ENCODE measurements at places on chromosomes 3 and 15. TPM values are rescaled to one million over a fixed set of nuclear protein-coding genes. Genes with fewer than 3 reads are reported as not detected.

GRCh38 chr3:347581-347980 lies 151.0 kb downstream of the CHL1 start:
- DNase-seq, result no peak

DNA sequence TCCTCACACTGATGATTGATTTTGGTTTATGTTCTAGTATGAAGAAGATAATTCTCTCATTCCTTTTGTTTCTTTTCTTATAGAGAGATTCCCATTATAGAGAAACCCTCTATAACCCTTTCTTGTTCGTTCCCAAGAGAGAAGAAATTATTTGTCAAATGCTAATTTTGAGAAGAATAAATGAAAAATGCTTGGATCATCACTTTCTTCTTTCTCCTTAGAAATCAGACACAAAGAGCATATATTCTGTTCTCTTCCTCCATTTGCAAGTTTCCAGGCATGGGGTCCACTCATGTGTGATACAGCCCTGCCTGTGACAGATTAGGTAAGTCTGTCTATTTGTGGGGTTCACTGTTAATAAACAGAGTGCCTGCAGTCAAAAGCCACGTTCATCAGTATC lies 222.6 kb upstream of the NECTIN3 start:
- DNase-seq, result no peak

GRCh38 chr3:158488670-158489069 lies 82.3 kb upstream of the MLF1 start:
- DNase-seq, result no peak

- DNase-seq, result no peak
Observed at GRCh38 chr15:31782951-31783350, 247.4 kb upstream of the CHRNA7 start.

DNA sequence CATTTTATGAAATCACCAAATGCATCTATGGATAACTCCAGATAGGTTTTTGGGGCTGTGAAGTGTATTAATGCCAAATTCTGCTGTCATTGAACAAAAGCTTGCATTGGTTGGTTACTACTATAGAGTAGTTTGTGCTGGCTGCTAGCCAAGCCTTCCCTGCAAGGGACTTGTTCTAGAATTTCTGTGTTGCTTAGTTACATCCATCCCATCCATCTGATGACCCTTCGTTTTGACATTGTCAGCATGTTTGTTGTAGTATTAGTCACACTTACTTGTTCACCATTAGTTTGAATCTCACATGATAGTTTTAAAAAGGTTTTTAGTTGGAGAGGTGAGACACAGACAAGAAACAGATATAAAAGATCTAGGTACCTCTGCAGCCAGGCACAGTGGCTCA lies 7.0 kb upstream of the NIPA2 start:
- no peak for DNase-seq

DNA sequence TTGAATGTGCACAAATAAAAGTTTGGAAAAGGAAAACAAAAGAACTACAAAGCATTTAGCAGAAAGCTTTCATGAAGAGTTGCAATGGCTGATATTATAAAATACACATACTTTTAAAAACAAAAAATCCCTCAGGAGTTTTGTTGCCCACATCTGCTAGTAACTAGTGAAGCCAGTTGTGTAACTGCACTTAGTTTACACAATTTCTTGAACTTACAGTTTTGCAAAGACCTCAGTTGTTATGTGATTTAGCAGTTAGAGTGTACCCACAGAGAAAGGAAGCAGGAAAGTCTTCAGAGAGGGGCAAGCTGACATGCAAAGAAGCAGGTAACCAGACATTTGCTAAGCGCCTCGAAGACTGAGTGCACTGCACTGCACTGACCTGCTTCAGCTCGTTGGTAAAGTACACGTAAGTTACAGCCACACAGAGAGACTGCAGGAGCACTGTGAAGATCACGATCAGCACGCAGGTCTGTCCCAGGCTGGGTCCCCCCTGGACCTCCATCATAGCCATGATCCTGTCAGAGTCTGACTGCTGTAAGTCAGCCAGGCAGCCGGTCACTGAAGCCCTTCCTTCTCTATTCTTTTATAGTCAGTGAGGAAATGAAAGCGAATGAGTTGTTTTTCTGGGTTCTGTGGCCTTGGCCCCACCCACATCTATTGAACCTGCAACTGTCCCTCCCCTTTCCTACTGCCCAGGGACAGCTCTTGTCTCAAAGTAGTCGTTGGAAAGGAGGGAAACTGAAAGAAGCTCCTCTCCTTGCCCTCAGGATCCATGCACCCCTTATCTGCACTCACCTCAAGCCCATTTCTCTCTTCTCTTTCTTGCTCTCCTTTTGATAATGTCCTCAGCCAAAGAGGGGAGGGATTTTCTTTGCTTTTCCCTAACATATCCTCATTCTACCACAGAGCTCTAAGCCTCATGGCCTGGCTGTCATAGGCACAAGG lies at the start of gene TNFSF10:
TNFSF10 (minus strand) TSS at position 560 of the 948 bp plus-strand sequence; CDS start at position 514, 46 bp downstream.
- DNase-seq, result peak; percentile 37

- DNase-seq, result no peak
Observed at GRCh38 chr3:108189440-108189839, 32.8 kb downstream of the IFT57 start.

DNA sequence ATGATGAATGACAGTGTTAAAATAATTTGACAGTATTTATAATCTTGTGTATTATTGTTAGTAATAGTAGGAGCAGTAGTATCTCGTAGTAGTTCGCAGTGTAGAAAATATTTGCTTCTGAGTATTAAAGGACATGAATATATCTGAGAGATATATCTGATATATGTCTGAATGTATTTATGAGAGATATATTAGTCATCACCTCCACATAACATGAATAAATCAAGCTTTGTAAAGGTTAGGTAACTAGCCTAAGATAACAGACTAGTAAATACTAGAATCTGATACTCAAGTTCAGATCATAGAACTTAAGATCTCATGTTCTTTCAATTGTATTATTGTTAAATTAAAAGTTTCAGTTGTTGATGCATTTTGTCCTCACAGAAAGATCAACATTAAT lies 130.5 kb downstream of the UBE2E2 start:
- no peak for DNase-seq

DNA sequence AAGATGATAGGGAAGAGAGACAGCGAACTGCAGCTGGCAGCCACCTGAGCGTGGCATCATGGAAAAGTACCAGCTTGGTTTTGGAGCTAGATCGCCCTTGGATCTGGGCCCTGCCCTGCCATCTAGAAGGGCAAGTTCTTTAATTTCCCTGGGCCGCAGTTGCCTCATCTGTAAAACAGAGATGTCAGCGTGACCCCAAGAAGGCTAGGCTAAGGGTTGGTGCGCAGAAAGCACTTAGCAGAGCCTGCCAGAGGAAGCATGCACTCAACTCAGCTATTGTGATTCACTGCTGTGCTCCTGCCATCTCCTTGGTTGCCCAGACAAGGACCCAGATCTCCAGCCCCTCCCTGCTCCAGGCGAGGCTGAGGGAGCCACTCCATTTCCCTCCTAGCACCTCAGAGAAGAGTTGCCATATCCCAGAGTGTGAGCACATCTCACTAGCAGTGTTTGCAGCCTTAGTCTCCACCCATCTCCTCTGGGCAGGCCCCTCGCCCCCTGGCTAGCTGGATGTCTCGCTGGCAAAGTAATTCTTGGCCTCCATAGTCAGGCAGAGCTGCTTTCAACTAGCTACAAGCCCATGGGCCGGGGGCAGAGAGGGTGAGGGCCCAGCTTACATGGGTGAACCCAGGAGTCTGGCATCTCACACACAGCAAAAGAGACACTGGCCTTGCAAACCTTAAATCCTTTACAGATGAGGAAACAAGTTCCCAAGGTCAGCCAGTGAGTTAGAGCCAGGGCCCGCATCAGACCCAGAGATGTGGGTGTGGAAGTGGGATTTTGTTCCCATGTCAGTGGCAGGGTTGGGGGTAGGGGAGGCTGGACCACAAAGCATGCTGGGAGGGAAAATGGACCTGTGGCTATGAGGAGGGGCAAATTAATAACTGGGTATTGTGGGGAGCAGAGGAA lies 280.7 kb upstream of the TLE3 start:
- DNase-seq, result peak; percentile 29

- no peak for DNase-seq
Observed at GRCh38 chr3:73419179-73419803, 205.4 kb downstream of the PDZRN3 start.

GRCh38 chr15:30044377-30044776 lies 38.4 kb upstream of the GOLGA8J start:
- no peak for DNase-seq

DNA sequence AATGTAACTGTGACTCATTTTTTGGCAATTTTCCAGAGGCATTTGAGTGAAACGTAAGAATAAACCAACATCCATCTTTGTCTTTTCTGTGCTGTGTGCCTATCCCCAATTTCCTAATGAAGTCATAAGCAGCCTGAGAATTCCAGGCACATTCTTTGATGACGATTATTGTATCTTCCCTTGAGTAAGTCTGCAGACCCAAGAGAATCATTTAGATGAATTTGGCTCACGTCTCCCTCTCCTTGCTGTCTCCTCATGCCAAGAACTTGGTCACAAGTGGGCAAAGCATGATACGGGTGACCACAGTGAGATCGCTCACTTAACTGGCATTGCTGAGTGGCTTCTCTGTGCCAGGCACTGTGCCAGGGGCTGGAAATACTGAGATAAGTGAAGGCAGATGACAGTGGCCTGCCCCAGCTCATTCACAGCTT lies 384.5 kb upstream of the IL12A start:
- no peak for DNase-seq

- no peak for DNase-seq
Observed at GRCh38 chr3:8497582-8497981, 4.0 kb upstream of the LMCD1 start.

- DNase-seq, result no peak
Observed at GRCh38 chr3:120404876-120405275, 45.9 kb downstream of the FSTL1 start.

DNA sequence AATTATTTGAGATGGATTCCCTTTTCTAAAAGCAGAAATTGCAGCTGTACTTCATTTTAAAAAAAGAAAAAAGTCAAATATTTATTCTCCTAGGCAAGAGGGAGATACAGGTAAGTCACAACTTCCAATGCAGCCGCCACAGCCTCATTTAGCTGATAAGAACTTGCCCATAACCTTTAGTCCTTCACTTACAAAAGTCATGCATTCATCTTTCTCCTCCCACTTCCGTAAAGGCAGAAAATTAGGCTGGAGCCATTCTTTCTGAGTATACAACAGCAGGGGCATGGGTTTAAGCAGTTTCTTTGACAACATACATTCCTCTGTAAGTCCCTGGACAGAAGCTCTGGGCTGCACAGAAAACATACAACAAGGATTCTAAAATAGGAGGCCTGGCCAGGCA lies 4.3 kb downstream of the SUCLG2 start:
- DNase-seq, result no peak

DNA sequence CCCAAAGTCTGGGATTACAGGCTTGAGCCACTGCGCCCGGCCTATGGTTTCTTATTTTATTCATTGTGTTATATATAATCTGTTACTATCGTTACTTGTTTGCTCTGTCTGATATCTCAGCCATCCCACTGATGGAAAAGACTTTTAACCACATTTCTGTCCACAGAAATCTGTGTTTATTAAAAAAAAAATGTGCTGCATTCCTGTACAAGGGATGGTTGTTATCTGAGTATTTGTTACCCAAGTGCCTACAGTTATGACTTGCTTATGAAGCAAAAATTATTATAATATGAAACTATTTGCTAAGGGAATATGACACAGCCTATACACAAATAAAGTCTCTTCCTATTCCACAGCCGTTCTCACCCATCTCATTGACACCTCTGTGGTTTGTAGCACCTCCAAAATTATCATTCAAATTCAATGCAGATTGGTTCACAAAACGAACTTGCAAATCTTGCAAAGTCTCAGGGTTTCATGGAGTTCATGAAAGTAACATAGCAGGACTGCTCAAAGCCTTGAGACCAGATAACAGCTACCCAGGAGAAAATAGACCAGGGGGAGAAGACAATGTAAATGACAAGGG lies 47.4 kb upstream of the UBE2E1 start:
- no peak for DNase-seq

GRCh38 chr15:90264671-90265070 lies 801 bp upstream of the NGRN start:
- no peak for DNase-seq

GRCh38 chr3:33032938-33033337 lies 64.0 kb downstream of the GLB1 start:
- no peak for DNase-seq

- DNase-seq, result no peak
Observed at GRCh38 chr15:57031605-57032004, 113.2 kb downstream of the TCF12 start.

DNA sequence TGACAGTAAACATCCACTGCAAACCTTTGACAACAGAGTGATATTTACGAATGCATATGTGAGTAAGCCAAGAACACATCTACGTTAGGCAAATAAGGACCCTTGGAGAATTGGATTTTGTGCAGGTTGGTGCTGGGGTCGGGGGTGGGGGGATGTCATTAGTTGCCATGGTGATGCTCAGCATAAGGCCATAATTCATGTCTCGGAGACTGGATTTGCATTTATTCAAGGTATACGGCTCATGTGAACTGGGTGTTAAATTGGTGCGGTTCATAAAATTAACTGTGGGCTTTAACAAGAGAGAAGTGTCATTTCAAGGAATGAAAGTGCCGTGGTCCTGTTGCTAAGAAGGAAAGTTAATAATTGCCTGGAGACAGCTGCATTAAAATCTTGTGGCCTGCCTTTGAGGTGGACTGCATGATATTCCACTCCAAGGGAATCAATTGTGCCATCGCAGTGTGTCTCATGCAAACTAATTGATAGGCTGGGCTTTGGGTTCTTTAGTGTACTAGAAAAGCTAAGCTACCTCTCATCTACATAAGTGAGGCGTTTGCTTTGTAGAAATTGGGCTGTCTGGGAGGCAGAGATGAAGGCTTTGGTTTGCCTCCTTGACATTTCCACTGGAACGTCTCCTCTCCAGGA lies 228.9 kb upstream of the FEZF2 start:
- no peak for DNase-seq

DNA sequence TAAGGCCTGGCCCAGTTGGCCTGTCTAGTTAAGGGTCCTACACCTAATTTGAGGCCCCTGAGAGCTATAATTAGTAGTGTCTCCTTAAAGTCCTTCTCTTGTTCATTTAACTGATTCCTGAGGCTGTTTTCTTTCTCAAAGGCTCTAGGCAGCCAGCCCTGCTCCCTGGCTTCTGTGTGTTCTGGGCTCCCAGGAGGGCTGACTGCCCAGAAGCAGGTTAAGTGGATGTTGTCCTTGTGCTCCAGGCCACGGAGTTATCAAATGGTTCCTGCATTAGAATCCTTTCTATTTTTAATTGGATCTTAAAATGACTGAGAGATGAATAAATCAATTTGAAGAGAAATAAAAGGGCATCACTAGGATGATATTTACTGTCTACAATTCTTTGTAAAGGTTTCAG lies 140.0 kb downstream of the SNRK start:
- no peak for DNase-seq

The PP2D1 gene
- not detected for total RNA-seq

The EPHB1 gene
- not detected for total RNA-seq

The FANCD2OS gene
- not detected for total RNA-seq

The LDHAL6B gene
- not detected for total RNA-seq

The RFC4 gene
- 106 TPM for total RNA-seq

The POC1A gene
- 12.8 TPM for total RNA-seq
